ENCODE measurements at places on chromosomes 13 and 19.

DNA sequence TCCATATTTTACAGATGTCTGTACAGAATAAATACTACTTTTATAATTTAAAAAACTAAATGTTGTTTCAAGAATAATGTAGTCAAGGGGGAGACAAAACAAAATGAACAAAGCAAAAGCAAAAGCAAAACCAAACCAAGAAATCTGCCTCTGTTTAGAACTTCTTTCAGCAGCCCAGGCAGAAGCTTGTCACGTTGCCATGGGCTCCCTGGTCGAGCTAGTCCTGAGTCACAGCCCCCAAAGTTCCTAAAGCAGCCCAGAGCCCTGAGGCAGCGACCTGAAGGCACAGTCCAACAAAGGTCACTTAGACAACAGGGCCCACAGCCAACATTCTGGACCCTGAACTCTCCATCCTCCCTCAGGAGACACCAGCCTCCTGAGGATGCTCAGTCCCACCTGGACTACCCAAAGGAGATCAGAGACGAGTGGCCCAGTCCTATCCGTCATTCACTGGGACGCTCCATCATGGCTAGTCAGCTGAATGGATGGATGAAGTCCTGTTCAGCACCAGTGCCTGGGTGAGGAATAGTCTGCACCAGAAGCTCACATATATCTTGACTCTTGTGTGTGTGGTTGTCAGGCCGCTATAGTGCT, 41.7 kb downstream of the SIAH3 start:
- DNase-seq = no peak

GRCh38 chr13:38952827-38953226, 37.8 kb downstream of the STOML3 start:
- DNase-seq = no peak

- DNase-seq = peak; percentile 18
Observed at GRCh38 chr13:51834581-51835171, 10.3 kb downstream of the TMEM272 start.

DNA sequence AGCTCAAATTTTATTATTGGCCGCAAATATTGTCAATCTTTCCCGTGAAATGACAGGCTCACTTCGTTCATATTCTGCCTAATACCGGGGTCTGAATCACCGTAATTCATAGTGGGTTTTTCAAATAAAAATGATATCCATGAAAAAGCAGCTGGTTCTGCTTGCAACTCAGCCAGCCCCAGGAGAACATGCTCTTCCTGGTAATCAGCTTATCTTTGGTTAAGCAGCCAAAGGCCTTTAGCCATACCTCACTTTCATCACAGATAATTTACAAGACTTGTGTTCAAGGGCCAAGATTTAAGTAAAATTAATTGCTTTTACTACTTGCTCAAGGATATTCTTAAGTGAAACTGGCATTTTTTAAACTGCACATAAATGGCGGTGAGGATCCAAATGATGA, 22.5 kb downstream of the RNASEH2B start:
- DNase-seq = no peak

DNA sequence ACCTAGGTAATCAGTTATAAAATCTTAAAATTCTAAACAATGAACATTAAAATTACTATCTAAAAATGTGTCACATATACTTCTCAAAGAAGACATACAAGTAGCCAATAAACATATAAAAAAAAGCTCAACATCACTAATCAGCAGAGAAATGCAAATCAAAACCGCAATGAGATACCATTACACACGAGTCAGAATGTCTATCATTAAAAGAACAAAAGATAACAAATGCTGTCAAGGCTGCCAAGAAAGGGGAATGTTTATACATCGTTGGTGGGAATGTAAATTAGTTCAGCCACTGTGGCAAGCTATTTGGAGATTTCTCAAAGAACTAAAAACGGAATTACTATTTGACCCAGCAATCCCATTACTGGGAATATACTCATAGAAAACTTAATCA, 310.3 kb upstream of the EDNRB start:
- peak; percentile 0 for DNase-seq

GRCh38 chr19:49436381-49437017, 4.8 kb downstream of the SLC17A7 start:
- no peak for DNase-seq

DNA sequence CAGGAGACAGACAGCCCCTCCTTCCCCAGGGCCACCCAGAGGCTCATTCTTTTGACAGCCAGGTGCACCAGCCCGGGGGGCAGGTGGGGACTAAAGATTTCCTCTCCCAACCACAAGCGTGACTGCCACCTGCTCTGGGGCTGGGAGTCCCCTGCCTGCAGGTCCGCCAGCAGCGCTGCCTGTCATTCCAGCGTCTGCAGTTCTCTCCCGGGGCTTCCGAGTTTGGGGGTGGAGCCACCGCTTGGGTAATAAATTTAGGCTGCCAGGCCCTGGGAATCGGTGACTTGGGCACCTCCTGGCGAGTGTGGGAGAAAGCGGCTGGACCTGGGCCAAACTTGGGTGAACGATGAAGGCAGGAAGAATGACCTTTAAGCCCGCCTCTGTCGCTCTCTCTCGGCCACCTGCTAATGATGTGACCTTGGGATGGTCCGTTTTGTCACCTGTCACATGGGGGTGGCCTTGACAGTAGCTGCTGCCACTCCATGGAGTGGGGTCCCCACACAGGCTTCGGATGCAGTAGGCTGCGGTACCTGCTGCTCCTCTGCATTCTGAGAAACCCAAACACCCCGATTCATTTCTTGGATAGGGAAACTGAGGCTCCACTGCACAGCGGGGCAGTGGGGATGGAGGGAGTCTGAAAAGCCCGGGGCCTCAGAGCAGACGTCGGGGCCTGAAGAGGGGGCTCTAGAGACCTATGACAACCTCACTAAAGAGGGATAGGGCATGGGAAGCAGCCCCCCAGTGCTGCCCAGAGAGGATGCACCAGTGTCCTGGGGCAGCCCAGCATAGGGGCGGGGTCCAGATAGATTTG, 12.8 kb downstream of the FUT6 start:
- DNase-seq = peak; percentile 52

- no peak for DNase-seq
Observed at GRCh38 chr19:42225718-42226292, 5.7 kb downstream of the ZNF526 start.

DNA sequence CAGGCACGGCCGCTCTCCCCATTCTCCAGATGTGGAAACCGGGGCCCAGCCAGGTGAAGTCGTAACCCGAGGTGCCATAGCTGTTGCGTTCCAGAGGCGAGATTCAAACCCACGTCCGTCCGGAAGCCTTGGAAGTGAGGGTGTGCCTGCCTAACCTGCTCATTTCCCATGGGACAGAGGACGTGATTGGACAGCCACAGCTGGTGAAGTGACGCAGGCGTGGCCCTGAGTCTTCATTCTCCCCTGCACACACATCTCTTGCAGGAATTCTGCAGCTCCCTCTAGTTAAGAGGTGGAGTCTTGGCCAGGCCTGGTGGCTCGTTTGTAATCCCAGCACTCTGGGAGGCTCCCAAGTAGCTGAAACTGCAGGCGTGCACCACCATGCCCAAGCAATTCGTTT, 16.8 kb downstream of the MEIS3 start:
- DNase-seq = no peak

- no peak for DNase-seq
Observed at GRCh38 chr19:13935765-13936510, 2.3 kb downstream of the PODNL1 start.

- peak; percentile 69 for DNase-seq
Observed at GRCh38 chr19:51800473-51801244, 5.7 kb downstream of the FPR3 start.

All from fibroblast of skin of scalp (primary cell).